ENCODE measurements at places on chromosomes 1 and 21.
A peak's percentile ranks its signal among the peaks of the same experiment; 100 is the strongest.

- DNase-seq = no peak
These were observed 50.7 kb downstream of the ELF3 start for GRCh38 chr1:202061055-202061454.

GRCh38 chr1:236622407-236622806 is 18.1 kb upstream of the HEATR1 start:
- DNase-seq = no peak

- no peak for DNase-seq
These were observed 41.4 kb upstream of the ACOT11 start for GRCh38 chr1:54506594-54506993.

- peak; percentile 52 for DNase-seq
These were observed 43.4 kb upstream of the SLC19A2 start for GRCh38 chr1:169529068-169529642.

GRCh38 chr1:35269201-35269988 is 886 bp downstream of the ZMYM4 start:
- no peak for DNase-seq

DNA sequence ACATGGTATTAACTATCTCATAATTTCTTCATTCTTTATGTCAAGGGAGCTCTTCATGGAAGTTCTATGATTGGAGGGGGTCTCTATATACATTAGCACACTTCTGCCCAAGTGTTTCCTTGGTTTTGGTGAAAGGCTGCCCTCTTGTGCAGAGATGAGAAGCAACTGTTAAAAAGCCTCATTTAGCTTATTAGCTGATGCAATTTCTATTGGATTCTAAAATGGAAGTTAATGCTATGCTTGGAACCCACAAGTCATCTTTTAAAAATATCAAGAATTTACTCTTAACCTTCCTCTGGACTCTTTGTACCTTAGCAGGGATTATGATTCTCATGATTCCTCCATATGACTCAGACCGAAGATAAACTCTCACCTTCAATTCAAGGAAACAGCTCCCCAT is 328.9 kb downstream of the PTBP2 start:
- no peak for DNase-seq

Data from iPS-NIHi11 (cell line).